MCF 10A (cell line): ENCODE measurements at places on chromosomes 4 and X. TPM values are rescaled to one million over a fixed set of nuclear protein-coding genes. Genes with fewer than 3 reads are reported as not detected.

DNA sequence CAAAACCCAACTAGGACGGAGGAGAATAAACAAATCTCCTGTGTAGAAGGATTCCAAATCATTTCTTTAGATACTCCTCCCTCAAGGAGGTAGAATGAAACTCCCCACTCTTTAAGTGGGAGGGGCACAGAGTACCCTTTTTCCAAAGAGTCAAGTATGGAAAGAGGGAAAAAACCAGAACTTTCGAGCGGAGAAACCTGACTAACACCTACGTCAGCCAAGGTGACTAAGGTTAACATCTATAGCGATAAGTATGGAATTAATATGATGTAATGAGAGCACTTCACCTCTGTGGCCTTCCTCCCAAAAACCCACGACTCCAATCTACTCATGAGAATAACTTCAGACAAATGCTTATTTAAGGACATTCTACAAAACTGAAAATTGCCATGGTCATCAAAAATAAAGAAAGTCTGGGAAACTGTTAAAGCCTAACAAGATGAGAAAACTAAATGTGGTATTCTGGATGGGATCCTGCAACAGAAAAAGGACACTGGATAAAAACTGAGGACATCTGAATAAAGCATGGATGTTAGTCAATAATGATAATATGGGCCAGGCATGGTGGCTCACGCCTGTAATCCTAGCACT lies 157.0 kb upstream of the MAP3K15 start:
- no peaks in the 10 kb centered on the region for H3K36me3 ChIP-seq
- peaks cover 5% of the 10 kb centered on the region for H3K27me3 ChIP-seq
- no peak overlapping the region for H3K27ac ChIP-seq
- peaks cover 30% of the 10 kb centered on the region for H3K4me1 ChIP-seq
- peak; percentile 56 for DNase-seq
- H3K4me3 ChIP-seq, result no peak overlapping the region

- DNase-seq, result peak; percentile 66
- H3K27ac ChIP-seq, result no peak overlapping the region
- H3K27me3 ChIP-seq, result no peaks in the 10 kb centered on the region
Measured at GRCh38 chr4:167622481-167623240, 388.4 kb upstream of the SPOCK3 start.

GRCh38 chr4:20370274-20370673 lies 118.6 kb downstream of the SLIT2 start:
- no peak for DNase-seq
- H3K4me1 ChIP-seq, result no peaks in the 10 kb centered on the region
- no peaks in the 10 kb centered on the region for H3K27me3 ChIP-seq
- H3K36me3 ChIP-seq, result no peaks in the 10 kb centered on the region
- no peak overlapping the region for H3K4me3 ChIP-seq

GRCh38 chr4:155305619-155306018 lies 71.1 kb downstream of the MAP9 start:
- no peak overlapping the region for H3K4me3 ChIP-seq
- DNase-seq, result no peak
- peak overlapping the region; percentile 88 for H3K27ac ChIP-seq
- no peaks in the 10 kb centered on the region for H3K36me3 ChIP-seq

DNA sequence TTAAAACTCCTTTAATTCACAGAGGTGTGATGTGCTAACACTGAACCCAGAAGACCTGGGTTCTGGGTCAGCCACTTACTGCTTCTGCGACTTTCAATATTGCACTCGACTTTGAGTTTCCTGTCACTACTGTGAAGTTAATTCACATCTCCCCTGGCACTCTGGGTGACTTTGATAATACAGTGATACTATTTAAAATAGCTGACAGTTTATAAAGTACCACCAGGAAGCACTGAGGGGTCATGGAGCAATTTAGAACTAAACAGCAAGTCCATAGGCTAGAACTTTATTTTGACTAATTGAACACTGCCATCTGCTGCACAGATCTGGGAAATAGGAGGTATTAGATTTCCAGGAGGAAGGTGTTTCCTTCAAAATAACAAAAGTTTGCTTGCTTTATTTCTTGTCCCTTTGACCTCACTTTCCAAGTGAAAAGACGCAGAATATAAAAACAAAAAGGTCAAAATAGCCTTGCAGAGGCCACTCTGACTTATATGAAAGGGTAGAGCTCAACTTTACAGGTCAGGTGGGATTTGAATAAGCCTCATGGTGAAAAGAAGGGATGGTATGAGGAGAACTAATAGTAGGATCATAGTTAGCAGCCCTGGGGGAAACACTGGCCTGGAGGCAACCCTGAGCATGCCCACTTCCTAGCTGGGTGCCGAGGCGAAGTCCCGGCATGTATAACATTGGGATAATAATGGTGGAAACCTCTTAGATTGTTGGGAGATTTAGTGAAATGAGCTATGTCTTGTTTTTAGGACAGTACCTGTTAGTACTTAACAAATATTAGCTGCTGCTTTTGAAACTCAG lies 53.4 kb downstream of the ZNF518B start:
- H3K27me3 ChIP-seq, result no peaks in the 10 kb centered on the region
- no peaks in the 10 kb centered on the region for H3K36me3 ChIP-seq
- H3K4me1 ChIP-seq, result peaks cover 4% of the 10 kb centered on the region
- DNase-seq, result peak; percentile 55
- H3K27ac ChIP-seq, result no peak overlapping the region
- H3K4me3 ChIP-seq, result no peak overlapping the region

DNA sequence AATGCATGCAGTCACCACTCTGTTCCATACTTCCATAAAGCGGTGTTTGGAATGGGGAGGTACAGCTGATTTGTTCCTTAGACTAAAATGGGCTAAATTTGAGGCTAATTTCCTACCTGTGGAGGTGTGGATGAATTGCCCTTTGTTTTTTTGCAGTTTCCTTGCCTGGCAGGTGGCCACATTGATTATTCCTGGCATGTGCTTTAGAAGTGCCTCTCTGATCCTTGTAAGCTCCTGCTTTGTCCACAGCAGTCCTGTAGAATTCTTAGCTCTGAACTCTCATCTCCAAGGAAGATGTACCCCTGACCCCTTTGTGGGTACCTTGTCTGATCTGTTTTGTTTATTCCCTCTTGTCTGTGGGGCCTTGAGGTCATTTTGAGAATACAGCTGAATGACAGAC lies 136.8 kb downstream of the ADGRL3 start:
- H3K4me3 ChIP-seq, result no peak overlapping the region
- no peaks in the 10 kb centered on the region for H3K4me1 ChIP-seq
- no peaks in the 10 kb centered on the region for H3K27me3 ChIP-seq
- no peak overlapping the region for H3K27ac ChIP-seq
- no peaks in the 10 kb centered on the region for H3K36me3 ChIP-seq

- H3K27me3 ChIP-seq, result no peaks in the 10 kb centered on the region
- H3K27ac ChIP-seq, result no peak overlapping the region
- no peaks in the 10 kb centered on the region for H3K4me1 ChIP-seq
- H3K4me3 ChIP-seq, result no peak overlapping the region
- no peak for DNase-seq
Measured at GRCh38 chr4:113077575-113077974, 28.1 kb downstream of the ANK2 start.

GRCh38 chr4:702618-703048 lies 3.0 kb upstream of the PCGF3 start:
- no peaks in the 10 kb centered on the region for H3K36me3 ChIP-seq
- peaks cover 5% of the 10 kb centered on the region for H3K4me1 ChIP-seq
- DNase-seq, result no peak
- H3K4me3 ChIP-seq, result no peak overlapping the region
- H3K27me3 ChIP-seq, result no peaks in the 10 kb centered on the region

- H3K36me3 ChIP-seq, result no peaks in the 10 kb centered on the region
- H3K27me3 ChIP-seq, result no peaks in the 10 kb centered on the region
- no peak overlapping the region for H3K27ac ChIP-seq
- no peak overlapping the region for H3K4me3 ChIP-seq
- DNase-seq, result no peak
Measured at GRCh38 chr4:26594778-26595177, 10.9 kb downstream of the TBC1D19 start.

DNA sequence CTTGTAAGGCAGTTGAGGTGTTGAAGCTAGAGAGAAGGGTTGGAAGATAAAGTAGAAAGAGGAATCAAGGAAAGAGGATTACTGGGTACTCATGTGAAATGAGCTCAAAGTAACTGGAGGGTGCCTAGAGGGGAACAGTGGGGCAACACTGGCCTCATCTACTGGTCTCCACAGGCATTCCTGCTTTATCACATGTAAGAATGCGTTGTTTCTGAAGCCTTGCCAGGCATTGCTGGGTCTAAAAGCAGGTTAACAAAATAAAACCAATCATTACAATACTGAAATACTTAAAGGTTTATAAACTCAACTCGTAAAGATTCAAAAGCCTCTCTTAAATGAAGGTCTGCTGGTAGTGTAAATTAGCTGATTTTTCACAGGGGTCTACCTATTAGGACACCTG lies 96.0 kb downstream of the FANCB start:
- peaks cover 26% of the 10 kb centered on the region for H3K27me3 ChIP-seq
- DNase-seq, result no peak
- peaks cover 10% of the 10 kb centered on the region for H3K4me1 ChIP-seq
- H3K27ac ChIP-seq, result no peak overlapping the region
- no peak overlapping the region for H3K4me3 ChIP-seq

DNA sequence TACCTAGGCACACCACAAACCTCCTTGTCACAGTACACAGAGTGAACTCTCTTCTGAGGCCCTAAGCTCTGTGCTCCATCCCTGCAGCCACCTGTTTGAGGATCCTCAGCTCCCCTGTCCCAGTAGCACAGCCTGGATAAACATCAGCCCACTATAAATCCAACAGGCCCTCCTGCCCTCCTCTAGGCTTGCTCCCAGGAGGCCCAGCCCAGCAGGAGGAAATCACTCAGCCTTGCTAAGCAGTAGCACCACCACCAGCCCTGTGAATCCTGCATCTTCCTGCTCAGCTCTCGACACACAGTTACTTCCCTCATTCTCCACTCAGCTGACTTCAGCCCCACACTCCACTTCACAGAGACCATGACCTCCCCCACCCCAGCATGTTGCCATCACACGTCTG lies 273.9 kb downstream of the BCOR start:
- DNase-seq, result no peak
- H3K27me3 ChIP-seq, result peaks cover 67% of the 10 kb centered on the region
- no peaks in the 10 kb centered on the region for H3K36me3 ChIP-seq
- no peak overlapping the region for H3K27ac ChIP-seq

GRCh38 chr4:94814237-94814636 lies 56.5 kb downstream of the BMPR1B start:
- H3K27me3 ChIP-seq, result no peaks in the 10 kb centered on the region
- no peak overlapping the region for H3K27ac ChIP-seq
- peaks cover 18% of the 10 kb centered on the region for H3K4me1 ChIP-seq
- DNase-seq, result no peak

DNA sequence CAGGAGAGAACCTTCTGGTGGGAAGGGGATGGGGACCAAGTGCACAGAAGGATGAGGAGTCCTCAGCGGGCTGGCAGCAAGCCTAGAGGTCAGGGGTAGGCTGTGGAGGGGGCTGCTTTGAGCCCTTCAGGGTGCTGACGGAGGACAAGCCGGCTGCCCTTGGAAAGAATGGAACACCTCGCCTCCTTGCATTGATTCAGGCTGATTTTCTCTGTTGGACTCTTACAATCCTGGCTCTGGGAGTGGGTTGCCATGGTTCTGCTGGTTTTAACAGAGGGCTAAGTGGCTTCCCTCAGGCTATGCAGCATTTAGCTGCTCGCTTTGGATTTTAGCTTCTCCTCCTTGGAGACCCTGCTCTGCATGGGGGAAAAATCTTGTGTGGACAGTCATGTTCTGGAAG lies 49.4 kb upstream of the CHRNA9 start:
- H3K36me3 ChIP-seq, result no peaks in the 10 kb centered on the region
- H3K27ac ChIP-seq, result no peak overlapping the region
- no peak for DNase-seq
- H3K4me3 ChIP-seq, result no peak overlapping the region

- H3K36me3 ChIP-seq, result peaks cover 6% of the 10 kb centered on the region
- no peak overlapping the region for H3K27ac ChIP-seq
- H3K4me3 ChIP-seq, result no peak overlapping the region
- DNase-seq, result peak; percentile 34
- no peaks in the 10 kb centered on the region for H3K4me1 ChIP-seq
Measured at GRCh38 chr4:186137196-186137794, 32.8 kb downstream of the FAM149A start.

- no peak for DNase-seq
- no peaks in the 10 kb centered on the region for H3K36me3 ChIP-seq
- no peak overlapping the region for H3K4me3 ChIP-seq
- no peak overlapping the region for H3K27ac ChIP-seq
Measured at GRCh38 chr4:186740822-186741221, 17.2 kb upstream of the FAT1 start.

DNA sequence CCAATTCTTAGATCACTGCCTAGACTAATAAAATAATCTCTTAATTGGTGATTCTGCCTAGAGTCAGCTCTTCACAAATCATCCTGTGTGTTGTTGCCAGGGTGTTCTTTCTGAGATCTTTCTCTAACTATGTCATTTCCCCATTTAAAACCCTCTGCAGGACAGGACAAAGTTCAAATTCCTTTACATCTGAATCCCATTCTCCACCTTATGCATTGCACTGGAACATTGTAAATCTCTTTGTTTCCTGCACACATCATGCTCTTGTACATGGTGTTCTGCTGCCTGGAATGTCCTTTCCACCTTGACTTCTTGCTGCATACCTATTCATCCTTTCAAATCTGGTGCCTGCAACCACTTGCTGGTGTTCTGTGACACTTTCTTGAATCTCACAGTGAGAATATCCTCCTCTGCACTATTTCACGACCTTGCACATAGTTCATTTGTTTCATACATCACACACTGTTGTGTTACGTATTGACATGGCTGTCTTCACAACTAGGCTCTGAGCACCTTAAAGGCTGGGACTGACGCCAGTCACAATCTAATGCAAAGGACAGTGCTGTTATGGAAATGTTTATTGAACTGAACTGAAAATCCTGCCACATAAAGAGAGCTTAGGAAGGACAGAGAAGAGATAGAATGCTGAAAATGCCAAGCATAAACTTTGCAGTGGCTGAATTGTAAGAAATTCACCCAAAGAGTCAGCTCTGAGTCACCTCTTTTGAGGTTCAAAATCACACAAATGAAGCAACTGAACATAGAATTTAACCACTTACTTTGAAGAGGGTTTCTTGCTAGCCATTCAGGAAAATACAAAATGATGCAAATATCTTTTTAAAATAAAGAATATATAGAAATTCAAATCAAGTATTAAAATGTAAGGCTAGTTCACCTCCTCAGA lies 26.4 kb upstream of the SMIM14 start:
- peaks cover 16% of the 10 kb centered on the region for H3K4me1 ChIP-seq
- H3K36me3 ChIP-seq, result no peaks in the 10 kb centered on the region
- H3K27ac ChIP-seq, result no peak overlapping the region
- no peak overlapping the region for H3K4me3 ChIP-seq

GRCh38 chr4:18388039-18388438 lies 366.5 kb upstream of the LCORL start:
- H3K27me3 ChIP-seq, result no peaks in the 10 kb centered on the region
- peaks cover 2% of the 10 kb centered on the region for H3K36me3 ChIP-seq
- no peak for DNase-seq

GRCh38 chrX:130079824-130080406 lies 30.4 kb downstream of the ELF4 start:
- peak; percentile 82 for DNase-seq
- no peak overlapping the region for H3K27ac ChIP-seq
- H3K4me1 ChIP-seq, result no peaks in the 10 kb centered on the region
- peaks cover 12% of the 10 kb centered on the region for H3K27me3 ChIP-seq
- no peak overlapping the region for H3K4me3 ChIP-seq

- H3K36me3 ChIP-seq, result peaks cover 5% of the 10 kb centered on the region
- no peaks in the 10 kb centered on the region for H3K27me3 ChIP-seq
- H3K4me1 ChIP-seq, result no peaks in the 10 kb centered on the region
- no peak overlapping the region for H3K4me3 ChIP-seq
- no peak overlapping the region for H3K27ac ChIP-seq
Measured at GRCh38 chr4:10506077-10506476, 48.9 kb upstream of the ZNF518B start.

The F8A3 gene
- 2.8 and 4.0 TPM in 2 replicates for total RNA-seq

The ALAS2 gene
- not detected in 2 replicates for total RNA-seq

The FDCSP gene
- not detected in 2 replicates for total RNA-seq

The FAM184B gene
- not detected in 2 replicates for total RNA-seq

The NPY2R gene
- not detected in 2 replicates for total RNA-seq

The SPATA18 gene
- 23.0 and 28.9 TPM in 2 replicates for total RNA-seq

The PNMA5 gene
- not detected in 2 replicates for total RNA-seq
